Activated CD4-positive, alpha-beta T cell treated with anti-CD3 and anti-CD28 coated beads, Interleukin-2, amount 50 U/mL, for 16 hours (primary cell): ENCODE measurements at places on chromosomes 16 and 17.

DNA sequence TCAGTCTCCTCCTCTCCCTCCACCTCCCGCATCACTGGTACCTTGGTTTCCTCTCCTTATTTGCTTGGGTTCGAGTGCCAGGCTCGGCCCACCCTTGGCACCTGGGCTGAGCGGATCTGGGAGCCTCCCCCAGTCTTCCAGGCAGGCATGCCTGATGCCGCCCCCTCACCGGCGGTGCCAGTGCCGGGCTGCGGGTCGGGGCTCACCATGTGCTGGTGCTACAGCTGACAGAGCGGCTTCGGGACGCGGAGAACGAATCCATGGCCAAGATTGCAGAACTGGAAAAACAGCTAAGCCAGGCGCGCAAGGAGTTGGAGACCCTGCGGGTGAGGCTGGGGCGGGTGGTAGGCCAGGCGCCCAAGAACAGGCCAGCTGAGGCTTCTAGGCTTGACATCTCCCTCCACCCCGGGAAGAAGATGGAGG, 19.2 kb downstream of the FMNL1 start:
- DNase-seq: no peak

- peak; percentile 13 for DNase-seq
Observed at GRCh38 chr16:75377729-75378386, 55.4 kb downstream of the CFDP1 start.

GRCh38 chr16:12147681-12148080, 171.1 kb downstream of the SNX29 start:
- no peak for DNase-seq

- peak; percentile 59 for DNase-seq
Observed at GRCh38 chr17:29115961-29116803, 64.0 kb downstream of the MYO18A start.
